Effector CD8-positive, alpha-beta T cell (primary cell): ENCODE measurements at places on chromosomes 6 and 20.

DNA sequence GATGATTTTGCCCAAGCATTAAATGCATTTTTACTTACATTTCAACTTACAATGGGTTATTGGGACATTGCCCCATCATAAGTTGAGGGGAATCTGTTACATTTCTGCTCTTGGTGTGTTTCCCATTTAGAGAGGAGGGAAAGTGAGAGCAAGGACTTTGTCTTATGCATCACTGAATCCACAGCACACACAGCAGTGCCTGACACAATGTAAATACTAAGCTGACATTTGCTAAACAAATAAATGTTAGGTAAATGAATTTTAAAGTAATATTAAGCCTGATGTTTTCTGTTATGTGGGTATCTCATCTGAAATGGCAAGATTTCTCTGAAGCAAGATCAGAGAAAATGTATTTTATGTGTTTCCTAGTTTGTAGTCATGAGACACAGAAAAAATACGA, 143.6 kb upstream of the STXBP5 start:
- DNase-seq = no peak

DNA sequence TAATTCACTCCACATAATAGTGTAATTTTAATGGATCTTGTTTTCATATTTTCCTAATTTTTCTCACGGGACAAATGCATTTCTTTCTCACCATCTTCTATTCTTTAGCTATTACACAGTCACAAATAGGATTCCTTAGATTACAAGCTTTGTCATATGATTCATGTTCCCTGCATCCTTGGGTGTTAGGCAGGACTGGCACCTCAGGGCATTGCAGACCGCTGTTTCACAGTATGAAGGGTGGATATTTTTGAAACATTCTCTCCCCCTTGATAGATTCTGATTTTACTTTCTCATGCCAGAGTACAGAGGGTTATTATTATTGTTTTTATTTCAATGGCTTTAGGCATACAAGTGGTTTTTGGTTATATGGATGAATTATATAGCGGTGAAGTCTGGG, 602.5 kb downstream of the PHF3 start:
- DNase-seq = no peak

DNA sequence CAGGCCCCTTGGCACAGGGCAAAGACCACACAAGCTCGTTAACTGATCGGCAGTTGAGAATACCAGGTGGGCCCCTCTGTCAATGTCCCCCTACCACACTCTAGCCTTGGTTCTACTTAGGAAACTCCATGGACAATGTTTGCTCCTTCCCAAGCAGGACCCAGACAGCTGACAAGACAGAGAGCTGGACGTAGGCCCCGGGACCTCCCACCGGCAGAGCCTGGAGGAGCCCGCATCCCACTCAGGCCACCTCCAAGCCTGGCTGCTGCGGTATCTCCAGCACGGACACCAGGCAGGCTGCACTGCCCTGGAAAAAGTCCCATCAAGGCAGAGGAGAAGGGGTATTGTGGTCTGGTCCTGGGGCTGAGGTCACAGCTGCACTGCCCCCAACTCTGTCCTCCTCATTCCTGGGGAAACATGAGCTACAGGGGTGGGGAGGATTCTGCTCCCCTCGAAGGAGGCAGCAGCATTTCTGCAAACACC, 6.2 kb upstream of the GRM4 start:
- DNase-seq = no peak

GRCh38 chr6:166977621-166978525, 21.3 kb upstream of the CEP43 start:
- DNase-seq = no peak

DNA sequence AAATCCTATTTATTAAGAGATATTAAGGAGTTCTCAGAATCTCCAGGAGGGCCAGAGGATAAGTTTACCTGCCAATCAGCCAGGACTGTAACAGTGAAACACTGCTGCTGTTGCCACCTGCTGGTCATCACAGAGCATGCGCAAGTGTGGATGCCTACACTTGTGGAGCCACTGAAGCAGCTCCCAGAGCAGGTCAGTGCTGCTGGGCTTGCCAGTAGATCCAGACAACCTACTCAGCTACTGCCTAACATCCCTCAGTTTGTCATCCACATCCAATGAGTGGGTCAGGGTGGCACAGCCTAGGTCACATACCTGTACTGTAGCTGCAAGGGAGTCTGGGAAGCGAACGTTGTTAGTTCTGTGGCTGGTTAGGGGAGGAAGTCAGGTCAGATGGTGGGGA, 18.3 kb upstream of the NHSL1 start:
- DNase-seq = peak; percentile 27
